T-helper 22 cell (primary cell): ENCODE measurements at places on chromosomes 1 and 21.

DNA sequence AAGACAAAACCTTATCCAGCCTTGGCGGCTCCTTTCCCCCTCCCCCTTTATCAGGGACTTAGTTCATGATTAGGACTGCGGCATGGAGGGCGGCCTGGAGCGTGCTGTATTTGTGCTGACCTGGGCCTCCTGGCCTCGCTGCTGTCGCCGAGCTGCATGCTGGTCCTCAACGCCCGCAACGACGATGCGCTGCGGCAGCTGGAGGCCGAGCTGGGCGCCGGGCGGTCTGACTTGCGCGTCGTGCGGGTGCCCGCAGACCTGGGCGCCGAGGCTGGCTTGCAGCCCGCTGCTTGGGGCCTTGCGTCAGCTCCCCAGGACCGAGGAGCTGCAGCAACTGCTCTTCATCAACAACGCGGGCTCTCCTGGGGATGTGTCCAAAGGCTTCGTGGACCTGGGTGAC lies 70.9 kb downstream of the TM2D1 start:
- no peak for DNase-seq

GRCh38 chr21:42313501-42313969 lies 1.7 kb downstream of the TFF3 start:
- no peak for DNase-seq

- DNase-seq: no peak
Measured at GRCh38 chr1:10856176-10856683, 59.8 kb upstream of the CASZ1 start.

- no peak for DNase-seq
Measured at GRCh38 chr1:151774256-151774922, 11.1 kb upstream of the MRPL9 start.

- no peak for DNase-seq
Measured at GRCh38 chr1:21783679-21784603, 992 bp upstream of the USP48 start.

DNA sequence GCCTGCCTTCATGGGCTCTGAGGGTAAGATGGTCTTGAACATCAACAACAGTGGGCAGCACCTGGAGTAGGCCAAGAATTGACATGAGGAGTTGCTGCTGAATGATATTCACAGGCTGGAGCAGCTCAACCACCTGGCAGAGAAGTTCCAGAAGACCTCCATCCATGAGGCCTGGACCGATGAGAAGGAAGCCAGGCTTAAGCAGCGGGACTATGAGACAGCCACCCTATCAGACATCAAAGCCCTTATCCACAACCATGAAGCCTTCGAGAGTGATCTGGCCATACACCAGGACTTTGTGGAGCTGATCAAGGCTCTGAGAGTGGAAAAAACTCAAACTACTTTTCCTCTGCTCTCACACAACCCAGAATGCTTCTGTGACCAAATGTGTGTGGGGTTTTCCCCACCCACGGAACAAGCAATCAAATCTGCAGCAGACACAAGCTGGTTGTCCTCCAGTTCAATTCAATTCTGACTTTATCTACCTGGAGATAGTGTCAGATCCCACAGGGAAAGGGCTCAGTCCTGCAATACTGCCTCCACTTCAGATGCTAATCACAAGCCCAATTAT lies 12.1 kb upstream of the EPHA10 start:
- DNase-seq: no peak

DNA sequence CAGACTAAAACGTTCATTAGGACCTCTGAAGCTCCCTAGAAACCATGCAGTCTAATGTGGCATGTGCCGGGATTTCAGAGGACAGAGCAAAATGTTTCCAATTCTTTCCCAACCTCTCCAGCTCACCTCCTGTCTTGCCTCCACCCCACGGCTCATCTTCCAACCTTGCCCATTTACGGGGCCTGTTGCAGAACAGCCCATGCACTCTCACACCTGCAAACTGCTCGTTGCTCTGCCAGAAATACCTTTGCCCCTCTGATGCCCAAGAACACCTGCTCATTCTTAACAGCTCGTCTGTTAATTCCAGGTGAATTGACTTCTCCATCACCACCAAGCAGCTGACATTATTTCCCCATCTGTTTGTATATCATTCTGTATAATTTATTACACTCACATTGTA lies 53.9 kb upstream of the LBR start:
- no peak for DNase-seq

- DNase-seq: no peak
Measured at GRCh38 chr1:94986783-94987182, 59.9 kb upstream of the CNN3 start.

DNA sequence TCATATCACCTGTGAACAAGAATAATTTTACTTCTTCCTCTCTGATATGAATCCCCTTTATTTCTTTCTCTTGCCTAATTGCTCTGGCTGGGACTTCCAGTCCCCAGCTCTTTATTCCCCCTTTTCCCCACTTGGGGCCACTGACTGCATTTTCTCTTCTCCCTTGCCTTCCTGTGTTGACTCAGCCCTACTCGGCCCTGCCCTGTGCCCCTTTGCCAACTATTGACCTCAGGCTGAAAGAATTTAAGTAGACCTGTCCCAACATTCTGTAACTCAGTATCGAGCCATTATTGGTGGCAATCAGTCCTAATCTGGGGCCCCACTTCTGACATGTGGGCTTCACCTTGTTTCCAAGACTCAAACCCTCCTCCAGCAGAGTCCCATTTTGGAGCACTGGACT lies 60.6 kb upstream of the STUM start:
- no peak for DNase-seq

DNA sequence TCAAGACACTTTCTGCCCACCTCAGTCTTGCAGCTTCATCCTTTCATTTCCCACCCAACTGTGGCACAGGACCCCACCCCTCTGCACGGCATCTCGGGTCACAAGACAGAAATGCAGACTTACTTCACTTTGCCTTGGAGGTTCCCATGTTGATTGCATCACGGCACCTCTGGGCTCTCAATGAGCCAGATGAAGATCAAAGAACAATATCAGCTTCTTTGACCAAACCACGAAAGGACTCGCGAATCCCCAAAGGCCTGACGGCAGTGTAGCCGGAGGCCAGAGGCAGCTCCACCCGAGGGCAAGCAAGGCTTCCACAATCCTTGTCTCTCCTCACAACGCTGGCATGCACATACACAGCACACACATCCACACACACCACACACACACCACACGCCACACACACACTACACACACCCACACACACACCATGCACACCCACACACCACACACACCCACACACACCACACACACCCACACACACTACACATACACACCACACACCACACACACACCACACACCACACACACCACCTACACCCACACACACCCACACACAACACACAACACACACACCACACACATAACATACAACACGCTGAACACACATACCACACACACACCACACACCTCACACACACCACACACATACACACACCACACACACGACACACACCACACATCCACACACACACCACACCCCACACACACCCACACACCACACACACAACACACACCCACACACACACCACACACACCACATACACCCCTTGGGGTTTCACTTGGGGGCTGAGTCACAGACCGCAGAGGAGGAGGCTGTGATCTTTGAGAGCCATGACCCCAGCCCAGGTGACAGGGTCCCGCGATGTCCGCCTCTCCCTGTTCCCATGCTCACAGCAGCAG lies 35.8 kb downstream of the UBASH3A start:
- DNase-seq: no peak

DNA sequence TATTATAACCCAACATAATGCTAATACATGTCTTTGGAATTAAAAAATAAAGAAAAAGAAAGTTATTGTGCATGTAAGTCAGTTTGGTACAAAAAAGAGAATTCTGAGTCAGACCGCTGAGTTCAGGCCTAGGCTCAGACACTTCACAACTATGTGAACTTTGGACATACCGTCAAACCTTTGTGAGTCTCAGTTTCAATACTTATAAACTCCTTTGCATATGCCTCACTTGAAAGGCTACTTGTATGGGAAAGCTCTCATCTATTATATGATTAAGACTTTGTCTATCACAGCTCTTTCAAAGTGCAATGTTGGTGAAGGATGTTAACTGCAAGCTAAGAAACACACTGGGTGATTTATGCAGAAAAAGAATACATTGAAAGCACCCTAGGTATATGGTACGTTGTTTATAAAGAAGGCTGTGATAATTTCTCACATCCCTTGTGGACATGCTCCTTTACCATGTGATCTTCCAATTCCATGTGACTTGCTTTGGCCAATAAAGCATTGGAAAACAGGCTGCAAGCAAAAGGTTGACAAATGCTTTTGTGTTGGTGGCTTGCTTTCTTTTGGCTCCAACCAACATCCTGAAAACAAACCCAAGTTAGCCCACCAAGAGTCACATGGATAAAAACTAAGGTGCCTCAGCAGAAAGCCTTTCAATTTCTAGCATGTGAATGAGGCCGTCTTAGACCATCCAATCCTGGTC lies 49.6 kb downstream of the INTS7 start:
- no peak for DNase-seq

DNA sequence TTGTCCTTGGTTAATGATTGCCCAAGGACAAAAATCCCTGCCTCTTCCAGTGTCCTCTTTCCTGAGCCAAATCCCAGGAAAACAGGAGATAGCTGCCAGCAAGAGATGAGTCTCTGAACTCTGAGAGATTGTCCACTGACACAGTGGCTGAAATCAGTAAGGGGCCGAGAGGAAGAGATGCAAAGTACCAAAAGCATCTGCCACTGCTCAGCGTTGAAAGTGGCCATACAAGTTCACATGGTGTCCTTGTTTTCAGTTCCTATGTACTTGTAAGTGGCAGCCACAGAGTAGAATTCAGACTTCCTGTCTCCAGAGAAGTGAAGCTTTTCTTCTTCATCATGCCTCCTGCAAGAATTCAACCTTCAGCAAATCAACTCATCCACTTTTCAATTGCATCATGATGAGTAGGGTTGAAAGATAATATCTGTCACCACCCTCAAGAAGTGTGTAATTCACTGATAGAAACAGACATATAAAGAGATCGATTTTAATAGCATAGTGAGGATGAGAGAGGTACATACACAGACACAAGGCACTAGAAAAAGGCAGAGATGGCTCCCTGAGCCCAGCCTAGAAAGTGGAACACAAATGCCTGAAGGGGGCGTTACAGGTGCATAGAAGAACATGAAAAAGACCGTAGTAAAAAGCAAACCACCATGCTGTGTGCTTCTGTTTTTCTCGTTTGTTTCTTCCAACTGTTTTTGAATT lies 185.8 kb downstream of the MRPL39 start:
- DNase-seq: peak; percentile 10

DNA sequence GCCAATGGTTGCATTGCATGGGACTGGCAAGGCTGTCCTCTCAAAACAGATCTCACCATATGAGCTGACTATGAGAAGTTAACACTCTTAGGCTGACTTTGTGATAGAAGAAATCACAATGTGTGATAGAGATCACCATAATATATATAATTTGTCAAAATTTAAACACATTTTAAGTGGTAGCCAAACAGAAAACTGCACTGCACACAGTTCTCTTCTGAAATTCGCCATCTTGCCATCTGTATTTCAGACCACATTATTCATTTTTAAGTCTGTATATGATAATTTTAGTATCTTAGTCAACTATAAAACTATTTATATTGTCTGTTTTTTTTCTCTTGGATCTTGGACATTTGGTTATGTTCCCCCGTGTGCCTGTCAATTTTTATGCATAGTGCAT lies 374.7 kb downstream of the AJAP1 start:
- DNase-seq: no peak

GRCh38 chr1:17502326-17502778 lies 37.1 kb upstream of the ARHGEF10L start:
- DNase-seq: no peak

DNA sequence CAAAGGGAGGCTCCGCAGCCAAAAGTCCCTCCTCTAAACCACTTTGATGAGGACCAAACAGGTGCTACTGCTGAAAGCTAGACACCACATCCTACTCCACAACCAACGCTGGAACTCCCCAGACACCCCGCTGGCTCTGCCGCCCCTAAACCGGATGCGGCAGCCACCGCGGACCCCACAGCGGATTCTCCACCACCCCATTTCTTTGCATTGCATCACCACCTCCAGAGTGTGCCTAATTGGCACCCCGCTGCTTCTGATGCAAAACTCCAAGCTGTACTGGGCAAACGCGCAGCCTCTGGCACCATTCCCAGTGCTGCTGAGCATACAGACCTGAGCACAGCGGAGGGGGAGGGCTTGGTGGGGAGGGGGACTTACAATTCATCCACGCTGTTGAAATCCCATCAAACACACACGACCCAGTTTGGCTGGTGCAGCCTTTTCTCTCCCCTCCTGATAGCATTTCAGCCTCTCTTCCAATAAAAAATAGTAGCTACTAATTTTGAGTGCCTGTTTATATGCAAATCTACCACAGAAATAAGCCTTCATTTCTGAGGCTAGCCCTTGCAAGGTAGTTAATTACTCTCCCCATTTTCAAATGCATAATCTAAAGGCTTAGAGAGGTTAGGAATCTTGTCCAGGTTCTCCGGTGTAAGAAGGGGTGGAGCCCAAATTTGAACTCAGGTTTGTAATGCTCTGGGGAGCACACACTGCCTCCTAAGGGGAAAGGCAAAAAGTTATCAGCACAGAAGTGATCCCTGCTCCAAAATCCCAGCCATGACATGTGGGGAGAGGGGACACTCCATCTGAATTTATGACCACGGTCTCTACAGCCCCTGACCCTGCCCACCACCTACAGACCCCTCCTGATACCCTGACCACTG lies 12.2 kb upstream of the RGS16 start:
- DNase-seq: peak; percentile 88

DNA sequence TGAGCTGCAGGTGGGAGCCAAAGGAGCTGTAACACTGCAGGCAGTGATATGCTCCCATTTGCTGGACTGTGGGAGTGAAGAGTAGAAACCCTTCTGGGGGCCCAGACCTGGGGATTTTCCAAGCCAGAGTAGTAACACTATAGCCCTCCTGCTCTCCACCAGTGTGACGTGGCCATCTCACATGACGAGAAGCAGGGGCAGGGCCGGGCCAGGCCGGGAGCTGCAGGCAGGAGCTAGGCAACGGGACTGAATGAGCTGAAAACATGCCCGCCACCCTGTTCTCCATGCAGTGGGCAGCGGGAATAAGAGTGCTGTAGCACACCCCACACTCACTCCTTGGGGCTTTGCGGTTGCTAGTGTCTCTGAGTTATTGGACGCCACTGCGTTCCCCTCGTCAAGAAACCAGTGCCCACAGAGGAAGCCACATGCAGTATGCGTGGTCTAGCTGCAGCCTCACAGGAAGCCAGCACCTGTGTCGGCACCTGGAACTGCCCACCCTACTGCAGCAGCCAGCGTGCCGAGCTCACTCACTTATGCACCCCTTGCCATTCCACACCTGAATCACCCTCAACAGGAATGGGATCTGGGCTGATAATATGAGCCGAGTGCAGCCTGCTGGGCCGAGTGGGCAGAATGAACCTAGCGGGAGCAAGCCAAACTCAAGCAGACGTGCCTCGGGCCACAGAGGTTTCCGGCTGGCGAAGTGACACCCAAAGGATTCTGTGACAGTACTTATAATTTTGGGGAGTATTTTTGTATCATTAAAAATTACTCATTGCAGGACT lies 1389.6 kb downstream of the KCNT2 start:
- no peak for DNase-seq

- no peak for DNase-seq
Measured at GRCh38 chr1:211895126-211895759, 64.7 kb upstream of the LPGAT1 start.

- no peak for DNase-seq
Measured at GRCh38 chr21:44919111-44919912, 1.4 kb downstream of the ITGB2 start.

GRCh38 chr1:205017001-205017400 lies 26.0 kb upstream of the CNTN2 start:
- no peak for DNase-seq
